ENCODE measurements at places on chromosomes 11 and 22.

- no peak for DNase-seq
These were observed 64.3 kb downstream of the FANCF start for GRCh38 chr11:22561283-22561682.

- DNase-seq, result no peak
These were observed 61.8 kb downstream of the SMIM38 start for GRCh38 chr11:69217276-69218105.

- DNase-seq, result no peak
These were observed 90.4 kb upstream of the SHISAL1 start for GRCh38 chr22:44403166-44403565.

DNA sequence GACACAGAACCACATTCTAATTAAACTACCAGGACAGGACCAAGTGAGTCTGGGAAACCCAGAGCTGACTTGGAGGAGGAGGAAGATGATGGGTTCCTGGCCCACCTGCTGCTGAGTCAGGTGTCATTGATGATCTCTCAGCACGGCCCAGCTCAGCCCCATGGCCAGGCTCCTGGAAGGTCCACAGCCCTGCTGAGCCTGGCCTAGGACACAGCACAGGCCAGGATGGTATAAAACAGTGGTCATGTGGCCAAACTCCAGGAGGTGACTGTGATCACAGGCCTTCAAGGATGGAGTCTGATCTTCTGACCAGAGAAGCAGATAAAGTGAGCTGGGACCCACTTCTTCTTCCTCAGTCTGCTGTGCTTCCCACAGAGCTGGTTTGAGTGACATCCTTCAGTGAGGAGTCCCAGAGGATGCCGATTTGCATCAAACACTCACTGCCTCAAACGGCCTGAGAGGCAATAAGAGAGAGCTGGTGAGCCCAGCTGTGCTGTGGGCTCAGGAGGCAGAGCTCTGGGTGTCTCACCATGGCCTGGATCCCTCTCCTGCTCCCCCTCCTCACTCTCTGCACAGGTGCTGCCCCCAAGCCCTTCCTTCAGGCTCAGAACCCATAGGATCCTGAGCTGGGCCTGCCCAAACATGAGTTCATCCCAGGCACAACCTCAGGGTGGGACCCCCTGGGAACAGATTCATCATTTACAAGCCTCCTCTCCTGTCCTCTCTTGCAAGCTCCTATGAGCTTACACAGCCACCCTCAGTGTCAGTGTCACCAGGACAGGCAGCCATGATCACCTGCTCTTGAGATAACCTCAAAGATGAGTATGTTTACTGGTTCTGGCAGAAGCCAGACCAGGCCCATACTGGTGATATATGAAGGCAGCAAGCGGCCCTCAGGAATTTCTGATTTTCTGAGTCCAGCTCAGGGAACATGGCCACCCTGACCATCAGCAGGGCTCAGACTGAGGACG, 37.7 kb upstream of the IGLL5 start:
- no peak for DNase-seq

DNA sequence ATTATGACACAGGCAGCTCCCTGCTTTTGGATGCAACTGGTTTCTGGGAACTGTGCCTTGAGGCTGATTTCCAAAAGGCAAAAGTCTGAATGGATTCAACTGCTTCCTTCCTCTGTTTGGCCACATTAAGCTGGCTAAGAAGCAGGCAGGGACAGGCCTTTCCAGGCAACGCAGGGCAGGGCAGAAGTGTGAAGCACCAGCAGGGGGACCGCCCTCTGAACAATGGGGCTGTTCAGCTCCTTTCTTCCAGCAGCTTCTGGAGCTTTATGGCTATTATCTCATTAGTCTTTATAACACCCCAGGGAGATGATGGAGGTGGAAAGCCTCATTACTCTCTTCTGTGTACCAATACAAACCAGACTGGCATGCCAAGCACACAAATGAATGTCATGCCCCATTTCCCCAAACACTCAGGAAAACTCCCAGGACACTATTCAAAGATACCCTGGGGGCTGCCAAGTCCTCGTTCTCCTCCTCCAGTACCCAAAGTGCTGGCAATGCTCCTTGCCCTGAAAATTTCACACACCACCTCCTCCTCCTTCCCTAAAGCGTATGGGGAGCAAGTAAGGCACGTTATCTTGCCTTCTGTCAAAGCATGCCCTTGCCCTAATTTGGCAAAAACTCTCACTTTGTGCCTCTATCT, 21.3 kb downstream of the MORC2 start:
- DNase-seq, result no peak

GRCh38 chr22:31958625-31959239, 14.4 kb downstream of the YWHAH start:
- no peak for DNase-seq

DNA sequence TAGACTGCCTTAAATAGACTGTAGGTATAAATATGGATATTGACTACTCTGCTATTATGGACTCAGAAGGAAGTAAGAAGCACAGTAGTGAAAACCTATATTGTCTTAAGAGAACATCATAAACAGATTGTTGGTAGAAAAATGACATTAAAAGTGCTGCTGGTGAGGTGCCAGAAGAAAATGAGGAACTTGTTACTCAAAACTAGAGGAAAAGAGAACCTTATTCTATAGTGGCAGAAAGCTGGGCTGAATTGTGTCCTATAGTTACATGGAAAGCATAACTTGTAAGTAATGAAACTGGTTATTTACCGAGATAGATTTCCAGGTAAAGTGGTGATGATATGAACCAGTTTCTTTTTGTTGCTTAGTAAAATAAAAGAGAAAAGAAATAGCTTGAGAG, 109.7 kb upstream of the CTSC start:
- no peak for DNase-seq

DNA sequence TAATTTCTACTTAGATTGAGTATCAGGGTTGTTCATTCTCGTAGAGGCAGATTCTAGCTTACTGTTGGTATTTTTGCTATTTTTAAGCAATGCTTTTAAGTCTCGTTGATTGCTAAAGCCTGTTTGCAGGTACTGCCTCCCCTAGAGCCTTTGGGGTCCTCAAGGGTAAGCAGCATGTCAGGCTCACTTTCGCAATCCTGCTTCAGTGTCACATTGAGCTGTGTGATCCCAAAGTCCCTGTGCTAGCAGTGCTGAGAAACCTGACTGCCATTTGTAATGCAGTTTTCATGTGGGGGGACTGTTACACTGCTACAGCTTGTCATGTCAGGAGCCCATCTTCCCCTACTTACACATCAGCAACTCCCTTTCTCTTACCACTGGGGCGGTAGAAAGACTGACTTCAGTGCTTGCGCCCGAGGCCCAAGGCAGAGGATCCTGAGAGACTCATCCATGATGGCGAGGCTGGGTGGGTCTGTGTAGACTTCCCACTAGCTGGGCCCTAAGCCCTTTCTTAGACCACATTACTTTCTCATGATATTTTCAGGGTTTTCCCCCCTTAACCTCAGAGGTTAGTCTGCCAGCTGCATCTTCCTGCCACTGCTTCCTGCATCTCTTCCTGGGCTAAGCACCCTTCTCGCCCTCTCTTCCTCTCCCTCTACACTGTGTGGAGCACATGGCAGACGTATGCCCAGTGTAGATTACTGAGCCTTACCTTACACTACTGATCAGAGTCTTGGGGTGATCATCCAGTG, 40.8 kb upstream of the ST14 start:
- DNase-seq, result no peak

DNA sequence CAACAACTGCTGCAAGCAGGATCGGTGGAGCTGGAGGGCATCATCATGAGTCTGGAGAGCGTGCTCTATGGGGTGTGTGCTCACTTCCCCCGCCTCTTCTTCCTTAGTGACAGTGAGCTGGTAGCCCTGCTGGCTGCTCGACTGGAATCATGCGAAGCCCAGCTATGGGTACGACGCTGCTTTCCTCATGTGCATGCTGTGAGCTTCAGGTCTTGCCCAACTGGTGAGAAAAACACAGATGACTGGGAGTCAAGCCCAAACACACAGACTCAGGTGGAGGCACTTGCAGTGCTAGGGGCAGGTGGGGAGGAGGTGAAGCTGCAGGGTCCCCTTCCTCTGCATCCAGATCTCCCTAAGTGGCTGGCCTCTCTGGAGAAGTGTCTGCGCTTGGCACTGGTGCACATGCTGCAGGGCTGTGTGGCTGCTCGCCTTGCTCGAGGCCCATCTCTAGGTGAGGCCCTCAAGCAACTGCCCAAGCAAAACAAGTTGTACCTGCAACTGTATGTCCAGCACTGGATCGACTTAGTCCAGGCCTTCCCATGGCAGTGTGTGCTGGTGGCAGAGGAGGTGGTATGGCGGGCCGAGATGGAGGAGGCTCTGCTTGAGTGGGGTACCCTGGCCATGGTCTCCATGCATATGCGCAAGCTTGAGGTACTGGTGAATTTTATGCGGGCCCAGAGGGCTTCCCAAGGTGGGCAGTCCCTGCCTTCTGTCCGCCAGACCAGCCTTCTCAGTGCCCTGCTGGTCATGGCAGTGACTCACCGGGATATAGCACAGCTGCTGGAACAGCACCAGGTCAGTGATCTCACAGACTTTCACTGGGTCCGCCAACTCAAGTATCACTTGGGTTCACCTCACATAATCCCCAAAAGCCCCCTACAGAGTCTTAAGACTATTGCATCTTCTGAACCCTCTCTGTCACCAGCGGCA, 48.1 kb downstream of the DNHD1 start:
- no peak for DNase-seq

DNA sequence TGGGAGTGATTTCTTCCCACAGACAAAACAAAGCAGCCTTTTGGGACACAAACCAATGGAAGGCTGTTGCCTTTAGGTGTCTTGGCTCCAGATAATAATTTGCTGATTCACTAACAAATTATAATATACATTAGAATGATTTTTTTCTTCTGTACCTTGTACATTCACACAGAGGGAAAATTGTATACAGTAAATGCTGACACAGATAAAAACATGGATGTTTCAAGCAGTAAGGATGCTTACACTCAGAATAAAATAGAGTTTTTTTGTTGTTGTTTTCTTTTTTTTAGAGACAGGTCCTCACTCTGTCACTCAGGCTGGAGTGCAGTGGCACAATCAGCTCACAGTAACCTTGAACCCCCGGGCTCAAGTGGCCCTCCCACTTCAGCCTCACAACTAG, 109.2 kb upstream of the TRPC6 start:
- DNase-seq, result no peak

DNA sequence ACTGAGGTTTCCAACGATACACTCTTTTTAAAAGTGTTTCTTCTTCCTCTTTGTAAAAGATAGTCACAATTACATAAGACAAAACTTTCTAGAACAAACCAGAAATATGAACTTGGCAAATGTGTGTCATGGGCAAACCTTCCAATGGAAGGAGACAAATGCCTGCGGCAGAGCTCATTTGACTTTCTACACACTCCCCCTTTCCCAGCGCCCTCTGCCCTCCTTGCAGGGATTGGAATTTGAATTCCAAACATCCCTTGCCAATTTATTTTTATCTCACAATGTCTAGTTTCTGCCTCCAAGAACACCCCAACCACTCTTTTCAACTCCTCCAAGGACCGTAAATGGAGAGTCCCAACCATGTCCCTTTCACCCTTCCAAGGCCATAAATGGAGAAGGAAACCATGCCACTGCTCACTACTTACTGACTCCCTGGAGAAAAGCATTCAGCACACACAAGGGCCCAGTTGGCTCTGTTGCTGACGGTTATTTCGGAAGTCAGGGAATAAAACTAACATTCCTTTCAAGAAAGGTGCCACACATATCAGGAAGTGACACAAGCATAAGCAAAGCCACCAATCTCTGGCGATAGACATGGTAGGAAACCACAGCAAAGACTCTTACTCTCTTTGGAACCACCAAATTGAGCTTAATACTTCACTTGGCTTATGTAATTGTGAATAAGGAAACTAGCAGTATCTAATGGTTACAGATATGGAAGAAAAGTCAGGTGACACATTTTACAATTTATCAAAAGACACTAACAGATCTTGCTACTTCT, 15.0 kb upstream of the ESAM start:
- no peak for DNase-seq

DNA sequence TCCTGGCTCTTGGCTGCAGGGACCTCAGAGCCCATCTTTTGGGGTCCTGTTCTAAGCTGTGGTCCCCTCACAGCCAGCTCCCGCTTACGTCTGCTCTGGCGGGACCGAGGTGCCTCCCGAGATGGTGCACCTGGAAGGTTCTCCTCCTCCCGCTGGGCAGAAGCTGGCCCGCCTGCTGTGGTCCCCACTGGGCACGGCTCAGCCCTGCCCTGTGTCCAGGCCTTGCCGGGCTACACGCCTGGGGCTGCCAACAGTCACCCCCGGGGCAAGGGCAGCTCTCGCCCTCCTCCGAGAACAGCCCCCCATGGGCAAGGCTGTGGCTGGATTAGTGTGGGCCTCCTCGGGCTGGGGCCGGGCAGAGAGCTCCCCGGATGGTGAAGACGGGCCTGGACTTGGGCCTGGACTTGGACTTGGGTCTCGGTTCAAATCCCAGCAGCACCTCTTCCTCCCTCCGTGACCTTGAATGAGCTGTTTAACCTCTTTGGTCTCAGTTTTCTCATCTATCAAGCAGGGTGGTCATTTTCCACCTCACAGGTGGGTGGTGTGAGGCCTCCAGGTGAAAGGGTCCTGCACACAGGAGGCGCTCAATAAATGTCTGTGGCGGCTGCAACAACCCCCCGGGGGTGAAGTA, 998 bp downstream of the BAIAP2L2 start:
- DNase-seq, result no peak

GRCh38 chr11:120465921-120466534, 45.5 kb upstream of the GRIK4 start:
- no peak for DNase-seq
